NCI-H1048 (cell line): ENCODE measurements at places on chromosomes 2 and 18.

DNA sequence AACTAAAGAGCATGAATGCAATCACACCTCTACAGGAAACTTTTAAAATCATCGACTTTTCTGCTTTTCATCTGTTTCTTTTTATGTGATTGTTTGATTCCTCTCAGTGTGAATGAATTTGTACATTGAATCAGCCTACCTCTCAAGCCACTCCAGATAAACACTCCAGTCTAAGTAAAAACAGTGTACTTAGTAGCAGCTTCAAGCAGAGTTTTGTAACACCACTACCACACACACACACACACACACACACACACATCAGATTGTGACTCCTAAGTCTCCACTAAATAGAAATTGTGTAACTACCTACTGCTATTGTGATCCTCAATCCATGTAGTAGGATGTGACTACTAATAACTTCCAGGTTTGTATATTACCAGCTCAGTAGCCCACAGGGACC lies 65.3 kb upstream of the EPB41L5 start:
- no peak for DNase-seq

- no peak for DNase-seq
Measured at GRCh38 chr2:207283356-207283755, 117.6 kb upstream of the KLF7 start.

DNA sequence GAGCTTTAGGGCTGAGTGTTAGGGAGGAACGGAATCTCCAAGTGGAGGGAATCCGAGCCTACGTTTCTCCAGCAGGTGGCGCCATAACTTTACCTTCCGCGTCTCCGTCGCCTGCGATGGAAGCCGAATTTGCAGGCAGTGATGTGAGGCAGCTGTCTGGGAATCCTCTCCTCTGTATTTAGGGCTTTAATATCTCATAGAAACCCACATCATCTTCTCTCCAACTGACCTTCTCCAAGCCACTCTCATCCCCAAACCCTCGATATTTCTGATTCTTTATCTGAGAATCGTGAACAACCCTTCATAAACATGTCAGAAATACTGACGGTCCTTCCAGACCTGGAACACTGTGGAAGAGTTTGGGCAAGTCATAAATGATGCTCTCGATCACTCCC lies 27.5 kb downstream of the SIX2 start:
- peak; percentile 58 for DNase-seq

- no peak for DNase-seq
Measured at GRCh38 chr2:920573-920972, 30.1 kb upstream of the SNTG2 start.

DNA sequence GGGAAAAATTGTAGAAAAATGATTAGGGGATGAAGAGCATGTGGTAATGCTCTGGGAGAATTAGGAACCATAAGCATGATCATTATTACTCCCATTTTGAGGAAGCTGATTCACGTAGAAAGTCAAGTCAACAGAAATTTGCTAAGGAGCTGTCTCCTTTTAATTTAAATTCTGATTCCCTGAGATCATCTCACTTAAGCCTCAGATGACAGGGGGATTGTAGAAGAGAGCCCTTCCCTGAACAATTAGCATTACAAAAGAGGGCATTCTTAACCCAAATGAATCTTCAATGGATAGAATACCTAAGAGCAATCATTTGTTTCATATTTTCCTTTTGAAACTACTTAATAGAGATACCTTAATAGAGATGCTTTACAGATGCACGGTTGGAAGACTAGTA lies 267.9 kb downstream of the NYAP2 start:
- no peak for DNase-seq
